ENCODE measurements at places on chromosomes 7 and 10.

- no peaks in the 10 kb centered on the region for H3K36me3 ChIP-seq
- DNase-seq, result no peak
- no peaks in the 10 kb centered on the region for H3K27me3 ChIP-seq
- H3K4me3 ChIP-seq, result no peak overlapping the region
- H3K27ac ChIP-seq, result no peak overlapping the region
Measured at GRCh38 chr10:34575882-34576281, 239.2 kb downstream of the PARD3 start.

GRCh38 chr10:76049581-76050290, 618.3 kb downstream of the LRMDA start:
- no peaks in the 10 kb centered on the region for H3K27me3 ChIP-seq
- peak overlapping the region; percentile 45 for H3K27ac ChIP-seq
- H3K4me1 ChIP-seq, result peaks cover 7% of the 10 kb centered on the region
- H3K36me3 ChIP-seq, result no peaks in the 10 kb centered on the region

GRCh38 chr7:29091715-29092114, 54.6 kb downstream of the CPVL start:
- H3K27me3 ChIP-seq, result no peaks in the 10 kb centered on the region
- peaks cover 91% of the 10 kb centered on the region for H3K36me3 ChIP-seq
- no peak for DNase-seq
- no peak overlapping the region for H3K4me3 ChIP-seq
- H3K27ac ChIP-seq, result peak overlapping the region; percentile 8
- peaks cover 33% of the 10 kb centered on the region for H3K4me1 ChIP-seq

- H3K4me3 ChIP-seq, result no peak overlapping the region
- no peak for DNase-seq
- peaks cover 21% of the 10 kb centered on the region for H3K36me3 ChIP-seq
- no peaks in the 10 kb centered on the region for H3K27me3 ChIP-seq
- no peaks in the 10 kb centered on the region for H3K4me1 ChIP-seq
Measured at GRCh38 chr10:13315361-13315760, 15.5 kb upstream of the PHYH start.

DNA sequence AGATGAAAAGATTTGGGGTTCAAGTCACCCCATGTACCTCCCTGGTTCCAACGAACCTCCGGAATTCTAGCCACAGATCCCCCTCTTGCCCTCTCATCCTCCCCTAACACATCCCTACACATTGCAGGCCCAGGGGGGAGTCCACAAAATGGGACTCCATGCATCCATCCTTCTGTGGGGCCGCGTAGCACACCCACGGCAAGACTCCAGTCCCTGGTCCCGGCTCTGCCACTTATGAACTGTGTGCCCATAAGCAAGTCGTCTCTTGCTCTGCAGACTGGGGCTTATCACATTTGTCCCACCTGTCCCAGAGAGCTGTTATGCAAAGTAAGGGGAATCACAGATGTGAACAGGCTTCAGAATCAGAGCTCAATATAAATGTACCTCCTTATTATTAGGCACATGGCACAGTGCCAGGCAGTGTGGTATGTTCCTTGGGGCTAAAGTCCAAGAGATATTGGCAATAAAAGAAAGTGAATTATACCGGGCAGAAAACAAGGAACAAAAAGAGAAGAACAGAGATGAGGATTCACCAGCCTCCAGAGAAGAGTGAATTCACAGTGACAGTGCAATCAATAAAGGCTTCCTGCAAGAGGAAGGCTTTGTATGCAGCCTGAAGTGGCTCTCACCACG, 73.9 kb downstream of the KCNMA1 start:
- no peaks in the 10 kb centered on the region for H3K36me3 ChIP-seq
- no peaks in the 10 kb centered on the region for H3K4me1 ChIP-seq
- no peak overlapping the region for H3K27ac ChIP-seq
- H3K27me3 ChIP-seq, result no peaks in the 10 kb centered on the region

- H3K27ac ChIP-seq, result no peak overlapping the region
- H3K36me3 ChIP-seq, result no peaks in the 10 kb centered on the region
Measured at GRCh38 chr10:123741146-123741545, 75.0 kb downstream of the GPR26 start.

GRCh38 chr10:22335173-22335933, 9.9 kb upstream of the SPAG6 start:
- no peaks in the 10 kb centered on the region for H3K36me3 ChIP-seq
- H3K4me1 ChIP-seq, result peaks cover 54% of the 10 kb centered on the region
- DNase-seq, result peak; percentile 87
- H3K27ac ChIP-seq, result no peak overlapping the region

DNA sequence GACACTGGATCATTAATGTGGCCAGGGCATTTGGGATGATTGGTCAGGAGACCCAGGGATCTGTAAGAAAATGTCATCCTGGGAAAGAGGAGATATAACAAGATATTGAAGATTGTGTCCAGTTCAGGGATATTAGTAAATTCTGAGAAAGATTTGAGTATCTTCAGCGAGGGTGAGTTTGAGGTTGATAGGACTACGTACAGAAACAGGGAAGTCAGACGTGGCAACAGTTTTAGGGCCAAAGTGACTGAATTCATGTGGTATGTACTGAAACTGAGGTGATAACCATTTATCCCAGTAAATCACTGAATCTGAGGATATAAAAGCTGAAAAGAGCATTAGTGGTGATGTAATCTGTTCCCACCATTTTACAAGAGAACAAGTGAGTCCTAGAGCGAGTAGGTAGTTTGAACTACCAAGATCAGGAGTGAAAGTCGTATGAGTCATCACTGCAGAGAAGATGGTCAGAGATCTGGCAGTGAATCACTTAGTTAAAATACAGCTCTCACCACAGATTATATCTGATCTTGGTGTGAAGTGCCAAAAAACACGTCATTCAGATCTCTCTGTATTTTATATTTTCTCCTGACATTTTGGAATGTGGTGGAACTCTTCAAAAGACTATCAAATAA, 220.5 kb downstream of the CDK14 start:
- no peaks in the 10 kb centered on the region for H3K27me3 ChIP-seq
- no peaks in the 10 kb centered on the region for H3K4me1 ChIP-seq
- no peak overlapping the region for H3K4me3 ChIP-seq
- H3K27ac ChIP-seq, result no peak overlapping the region
- no peak for DNase-seq
- no peaks in the 10 kb centered on the region for H3K36me3 ChIP-seq

GRCh38 chr10:95355301-95355700, 64.5 kb upstream of the PDLIM1 start:
- H3K27me3 ChIP-seq, result no peaks in the 10 kb centered on the region
- H3K36me3 ChIP-seq, result no peaks in the 10 kb centered on the region
- DNase-seq, result no peak
- H3K4me3 ChIP-seq, result no peak overlapping the region

GRCh38 chr7:2092279-2092678, 140.5 kb downstream of the MAD1L1 start:
- H3K4me1 ChIP-seq, result peaks cover 9% of the 10 kb centered on the region
- H3K36me3 ChIP-seq, result peaks cover 5% of the 10 kb centered on the region
- no peak overlapping the region for H3K4me3 ChIP-seq
- no peak for DNase-seq
- no peak overlapping the region for H3K27ac ChIP-seq

DNA sequence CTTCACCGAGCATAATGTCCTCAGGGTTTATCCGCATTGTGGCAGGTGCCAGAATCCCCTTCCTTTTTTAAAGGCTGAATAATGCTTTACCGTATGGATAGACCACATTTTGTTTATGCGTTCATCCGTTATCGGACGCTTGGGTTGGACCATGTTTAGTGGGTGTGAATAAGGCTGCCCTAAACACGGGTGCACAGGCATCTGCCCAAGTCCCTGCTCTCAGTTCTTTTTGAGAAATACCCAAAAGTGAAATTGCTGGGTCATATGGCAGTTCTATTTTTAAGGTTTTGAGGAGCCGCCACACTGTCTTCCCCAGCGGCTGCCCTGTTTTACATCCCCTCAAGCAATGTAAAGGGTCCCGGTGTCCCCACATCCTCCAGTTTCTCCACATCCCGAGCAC, 121.6 kb downstream of the DYNC2I1 start:
- peaks cover 7% of the 10 kb centered on the region for H3K4me1 ChIP-seq
- H3K27me3 ChIP-seq, result no peaks in the 10 kb centered on the region
- no peak overlapping the region for H3K27ac ChIP-seq
- H3K36me3 ChIP-seq, result no peaks in the 10 kb centered on the region
- no peak for DNase-seq

DNA sequence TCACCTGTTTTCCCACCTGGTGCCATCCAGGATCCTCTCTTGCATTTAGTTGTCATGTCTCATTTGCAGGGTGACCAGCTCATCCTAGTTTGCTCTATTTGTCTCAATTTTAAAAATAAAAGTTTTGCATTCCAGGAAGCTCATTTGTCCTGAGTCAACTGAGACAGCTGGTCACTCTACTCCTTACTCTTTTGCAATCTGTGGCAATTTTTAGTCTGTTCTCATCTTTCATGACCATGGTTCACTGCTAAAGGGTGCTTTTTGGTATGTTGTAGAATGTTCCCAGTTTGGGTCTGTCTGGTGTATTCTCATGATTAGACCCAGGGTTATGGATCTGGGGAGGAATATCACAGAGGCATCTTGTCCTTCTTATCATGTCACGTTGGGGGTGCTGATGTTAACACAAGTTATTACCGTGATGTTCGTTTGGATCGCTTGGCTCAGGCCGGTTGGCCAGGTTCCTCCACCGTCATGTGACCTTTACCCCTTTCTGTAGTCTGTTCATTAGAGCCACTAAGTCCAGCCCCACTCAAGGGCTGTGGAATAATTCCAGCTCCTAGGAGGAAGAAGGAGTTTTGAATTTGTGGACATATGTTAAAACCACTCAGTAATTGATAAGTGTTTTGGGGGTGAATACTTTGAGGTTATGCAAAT, 103.3 kb upstream of the IGFBP3 start:
- no peaks in the 10 kb centered on the region for H3K36me3 ChIP-seq
- no peaks in the 10 kb centered on the region for H3K4me1 ChIP-seq
- no peaks in the 10 kb centered on the region for H3K27me3 ChIP-seq
- H3K4me3 ChIP-seq, result no peak overlapping the region
- H3K27ac ChIP-seq, result no peak overlapping the region
- no peak for DNase-seq

- no peak for DNase-seq
- H3K27ac ChIP-seq, result no peak overlapping the region
- no peaks in the 10 kb centered on the region for H3K36me3 ChIP-seq
- no peaks in the 10 kb centered on the region for H3K27me3 ChIP-seq
Measured at GRCh38 chr7:143252006-143252405, 11.2 kb upstream of the GSTK1 start.

- DNase-seq, result no peak
- no peaks in the 10 kb centered on the region for H3K27me3 ChIP-seq
- H3K27ac ChIP-seq, result no peak overlapping the region
Measured at GRCh38 chr10:109851616-109852474, 71.5 kb downstream of the XPNPEP1 start.

- peaks cover 14% of the 10 kb centered on the region for H3K27me3 ChIP-seq
- H3K4me3 ChIP-seq, result no peak overlapping the region
- H3K36me3 ChIP-seq, result no peaks in the 10 kb centered on the region
- DNase-seq, result peak; percentile 56
Measured at GRCh38 chr7:128904381-128905197, 5.9 kb downstream of the KCP start.

GRCh38 chr7:39550411-39550810, 15.8 kb upstream of the YAE1 start:
- no peaks in the 10 kb centered on the region for H3K36me3 ChIP-seq
- H3K27ac ChIP-seq, result no peak overlapping the region
- no peaks in the 10 kb centered on the region for H3K27me3 ChIP-seq

DNA sequence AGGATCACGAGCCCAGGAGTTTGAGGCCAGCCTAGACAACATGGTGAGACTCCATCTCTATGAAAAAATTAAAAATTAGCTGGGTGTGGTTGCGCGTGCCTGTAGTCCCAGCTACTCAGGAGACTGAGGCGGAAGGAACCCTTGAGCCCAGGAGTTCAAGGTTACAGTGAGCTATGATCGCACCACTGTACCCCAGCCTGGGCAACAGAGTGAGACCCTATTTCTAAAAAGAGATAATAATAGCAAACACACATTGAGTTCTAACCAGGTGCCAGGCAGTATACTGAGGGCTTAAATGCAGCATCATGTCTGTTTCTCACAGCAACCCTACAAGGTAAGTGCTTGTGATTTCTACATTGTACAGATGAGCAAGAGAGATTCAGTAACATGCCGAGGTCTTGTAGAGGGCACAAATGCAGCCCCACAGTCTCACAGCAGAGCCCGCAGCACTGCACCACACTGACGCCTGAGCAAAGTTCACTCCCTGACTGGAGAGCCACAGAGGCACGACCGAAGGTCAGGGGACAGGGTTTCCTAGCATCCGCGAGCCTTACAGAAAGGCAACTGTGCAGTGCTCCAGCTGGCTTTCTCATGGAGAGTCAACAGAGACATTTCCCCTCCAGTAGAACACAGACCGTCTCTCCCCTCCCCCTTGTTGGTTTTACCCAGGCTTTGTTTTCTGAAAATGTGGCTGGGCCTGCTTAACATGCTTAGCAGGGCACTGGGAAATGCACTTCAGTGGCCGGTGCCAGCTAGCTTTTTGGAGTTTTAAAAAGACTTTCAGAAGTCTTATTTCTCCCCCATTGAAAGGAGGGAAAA, 36.5 kb downstream of the PDSS1 start:
- H3K4me3 ChIP-seq, result no peak overlapping the region
- DNase-seq, result no peak
- H3K4me1 ChIP-seq, result peaks cover 4% of the 10 kb centered on the region
- no peak overlapping the region for H3K27ac ChIP-seq

DNA sequence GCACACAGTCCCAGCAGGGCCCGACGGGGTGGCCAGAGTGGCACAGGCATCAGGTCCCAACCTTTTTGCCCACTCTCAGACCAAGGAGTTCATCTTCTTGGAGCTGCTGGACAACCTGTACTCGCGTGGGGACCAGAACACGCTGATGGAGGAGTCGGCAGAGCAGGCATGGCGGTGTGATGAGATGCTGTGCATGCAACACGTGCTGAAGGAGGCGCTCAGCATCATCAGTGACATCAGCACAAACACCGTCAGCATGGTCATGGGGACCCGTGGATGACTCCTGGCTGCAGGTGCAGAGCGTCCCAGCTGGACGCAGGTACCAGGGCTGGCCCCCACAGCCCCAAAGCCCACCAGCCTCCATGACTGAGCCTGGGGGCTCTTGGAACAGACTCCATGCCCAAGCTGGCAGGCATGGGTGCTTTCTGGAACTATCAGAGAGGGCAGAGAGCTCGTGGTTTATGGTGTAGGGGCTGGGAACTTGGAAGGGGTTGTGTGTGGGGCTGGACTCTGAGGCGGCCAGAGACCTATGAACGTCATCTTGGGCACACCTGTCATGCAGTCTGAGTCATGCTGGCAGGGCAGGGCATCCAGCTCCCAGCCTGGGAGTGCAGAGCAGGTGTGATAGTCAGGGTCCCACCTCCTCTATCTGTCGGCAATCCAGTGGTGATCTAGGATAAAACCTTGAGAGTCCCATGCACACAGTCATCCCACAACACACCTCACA, 8.2 kb upstream of the MTPAP start:
- H3K36me3 ChIP-seq, result no peaks in the 10 kb centered on the region
- no peak for DNase-seq
- no peaks in the 10 kb centered on the region for H3K27me3 ChIP-seq

Measured in CD14-positive monocyte (primary cell).